ENCODE measurements at places on chromosomes 11 and 22.

DNA sequence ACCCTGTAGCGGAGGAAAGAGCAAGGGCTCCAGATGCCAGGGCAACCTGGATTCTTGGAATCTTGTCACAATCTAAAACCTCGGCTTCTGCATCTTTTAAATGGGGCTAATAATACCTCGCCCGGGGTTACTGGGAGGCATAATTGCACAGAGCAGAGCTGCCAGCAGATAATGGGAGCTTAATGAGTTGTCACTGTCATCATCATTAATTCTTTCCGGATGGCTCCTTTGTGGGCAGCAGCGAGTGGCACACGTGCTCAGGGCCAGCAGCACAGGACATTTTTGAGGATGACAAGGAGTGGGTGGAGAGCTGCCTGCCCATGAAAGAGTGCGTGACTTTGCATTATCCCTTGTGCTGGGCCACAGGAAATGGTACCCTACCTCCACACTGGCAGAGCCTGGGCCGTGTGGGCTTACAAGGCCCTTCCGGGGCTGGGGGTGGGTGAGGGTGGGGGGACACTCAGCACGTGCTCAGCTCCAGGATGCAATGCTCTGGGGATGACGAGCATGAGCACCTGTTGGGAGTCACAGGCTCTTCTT, 5.7 kb downstream of the PDGFB start:
- peak; percentile 58 for DNase-seq

GRCh38 chr11:32290783-32291182, 144.6 kb downstream of the WT1 start:
- DNase-seq = no peak

GRCh38 chr11:112357488-112357887, 96.8 kb upstream of the PLET1 start:
- no peak for DNase-seq

- peak; percentile 4 for DNase-seq
These were observed 39.7 kb downstream of the ACAT1 start for GRCh38 chr11:108160970-108161566.

DNA sequence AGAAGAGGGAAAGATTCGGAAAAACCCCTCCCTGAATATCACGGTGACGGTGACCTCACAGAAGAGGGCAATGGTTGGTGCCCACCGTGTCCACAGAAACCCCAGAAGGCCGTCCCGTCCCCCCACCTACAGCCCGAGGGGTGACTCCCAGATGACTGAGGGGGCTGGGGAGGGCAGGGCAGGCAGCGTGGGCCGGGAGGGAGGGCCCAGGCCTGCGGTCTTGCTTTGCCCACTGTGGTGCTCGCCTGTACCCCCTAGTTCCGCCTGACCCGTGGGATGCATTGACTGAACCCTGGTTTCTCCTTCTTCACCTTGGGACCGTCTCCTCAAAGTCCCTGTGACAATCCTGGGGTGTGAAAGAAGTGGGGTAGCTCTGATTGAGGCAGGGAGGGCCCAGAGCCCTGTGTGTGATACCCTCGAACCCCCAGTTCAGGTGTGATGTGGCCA, 526.7 kb downstream of the BRD1 start:
- no peak for DNase-seq

DNA sequence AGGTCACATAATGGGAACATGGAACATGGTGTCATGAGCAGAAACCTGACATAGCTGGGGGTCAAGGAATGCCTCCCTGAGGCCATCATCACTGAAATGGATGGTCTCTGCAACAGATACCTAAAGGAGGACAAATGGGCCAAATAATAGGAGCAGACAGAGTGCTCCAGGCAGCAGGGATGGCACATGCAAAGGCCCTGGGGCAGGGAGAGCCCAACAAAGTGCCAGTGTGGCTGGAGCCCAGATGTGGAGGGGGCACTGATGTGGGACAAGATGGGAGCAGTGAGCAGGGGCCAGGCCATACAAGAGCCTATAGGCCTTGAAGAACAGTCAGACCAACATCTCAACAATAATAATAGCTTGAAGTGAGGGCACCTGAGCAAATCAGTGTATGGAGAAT, 497.8 kb downstream of the MN1 start:
- DNase-seq = no peak

DNA sequence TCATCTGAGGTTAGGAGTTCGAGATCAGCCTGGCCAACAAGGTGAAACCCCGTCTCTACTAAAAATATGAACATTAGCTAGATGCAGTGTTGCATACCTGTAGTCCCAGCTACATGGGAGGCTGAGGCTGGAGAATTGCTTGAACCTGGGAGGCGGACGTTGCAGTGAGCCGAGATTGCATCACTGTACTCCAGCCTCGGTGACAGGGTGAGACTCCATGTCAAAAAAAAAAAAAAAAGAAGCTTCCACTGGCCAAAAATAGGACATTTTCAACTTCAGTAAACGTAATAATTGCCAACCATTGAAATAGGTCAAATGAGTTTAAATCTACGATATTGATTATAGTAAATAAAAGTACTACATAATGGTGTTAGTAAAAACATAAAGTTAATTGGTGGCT, 6.8 kb downstream of the BAIAP2L2 start:
- DNase-seq = no peak

GRCh38 chr11:125463590-125464269, 32.3 kb downstream of the FEZ1 start:
- no peak for DNase-seq

GRCh38 chr22:20279662-20280134, 11.6 kb upstream of the RTN4R start:
- no peak for DNase-seq

- DNase-seq = no peak
These were observed 41.1 kb upstream of the TPBGL start for GRCh38 chr11:75199412-75199955.

DNA sequence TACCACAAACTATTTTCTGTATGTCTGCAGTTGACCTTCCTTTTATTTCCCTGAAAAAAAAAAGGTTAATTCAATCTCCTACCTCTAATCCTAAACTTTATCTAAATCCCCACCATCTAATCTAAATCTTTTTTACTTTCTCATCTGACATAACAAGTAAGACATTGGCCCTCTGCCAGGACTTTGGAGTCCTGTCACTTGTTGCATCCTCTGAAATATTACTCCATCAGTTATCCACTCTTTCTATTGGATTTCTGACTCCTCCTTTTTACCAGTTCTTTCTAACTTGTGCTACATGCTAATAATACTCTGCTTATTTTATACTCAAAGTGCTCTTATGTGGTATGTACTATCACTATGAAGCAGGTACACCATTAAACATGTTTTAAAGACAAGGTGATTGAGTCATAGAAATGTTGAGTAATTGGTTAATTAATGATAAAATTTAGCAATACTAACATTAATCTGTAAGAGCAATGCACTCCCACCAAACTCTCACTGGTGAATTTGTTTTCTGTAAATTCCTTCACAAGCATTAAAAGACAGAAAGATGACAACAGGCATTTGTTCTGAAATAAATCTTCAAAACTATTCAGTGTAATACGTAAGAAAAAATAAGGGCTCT, 914.2 kb upstream of the RAG2 start:
- DNase-seq = no peak

DNA sequence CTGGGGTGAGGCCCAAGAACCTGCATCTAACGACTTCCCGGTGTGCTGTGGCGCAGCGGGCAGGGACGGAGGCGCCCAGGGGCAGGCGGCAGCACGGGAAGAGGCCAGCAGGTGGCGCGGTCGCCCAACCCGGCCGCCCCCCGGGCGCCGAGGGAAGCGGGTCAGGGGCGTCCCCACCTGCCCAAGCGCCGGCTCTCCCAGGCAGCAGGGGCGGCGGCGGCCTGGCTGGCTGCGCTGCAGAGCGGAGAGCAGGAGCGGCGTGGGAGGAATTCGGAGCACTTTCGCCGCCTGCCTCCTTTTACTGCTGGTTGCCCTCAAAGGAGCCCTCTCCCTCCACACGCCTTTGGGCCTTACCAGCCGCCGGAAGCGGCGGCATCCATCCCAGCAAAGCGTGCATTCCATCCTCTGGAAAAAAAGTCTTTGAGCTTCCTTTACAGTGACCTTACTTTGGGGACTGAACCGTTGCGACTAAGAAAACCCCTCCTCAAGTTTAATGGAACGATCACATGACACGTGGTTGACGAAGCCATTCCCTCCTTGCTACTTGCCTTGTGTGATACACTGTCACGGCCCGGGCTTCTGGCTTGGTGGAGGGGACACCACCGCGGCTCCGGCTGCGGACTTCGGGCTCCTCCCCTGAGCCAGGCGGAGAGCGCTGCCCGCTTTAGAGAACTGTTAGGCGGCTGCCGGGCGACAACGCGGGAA, 106.8 kb upstream of the CLMP start:
- DNase-seq = peak; percentile 67

DNA sequence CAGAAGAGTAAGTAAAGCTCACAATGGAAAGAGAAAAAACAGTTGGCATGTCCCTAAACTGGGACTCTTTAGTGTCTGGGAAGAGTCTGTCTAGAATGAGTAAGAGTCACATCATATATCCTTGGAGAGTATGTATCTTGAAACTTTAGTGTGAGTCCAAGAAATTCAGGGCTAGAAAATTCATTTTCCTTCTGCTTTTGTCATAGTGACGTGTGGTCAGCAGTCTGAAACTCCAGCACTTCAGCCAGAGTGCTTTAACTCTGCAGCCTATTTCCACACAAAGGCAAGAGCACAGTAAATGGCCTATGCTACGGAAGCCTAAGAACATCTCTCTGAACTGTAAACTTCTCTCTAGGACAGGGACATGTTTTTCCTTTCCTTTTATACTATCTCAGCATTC, 174.1 kb downstream of the FAM181B start:
- DNase-seq = no peak

DNA sequence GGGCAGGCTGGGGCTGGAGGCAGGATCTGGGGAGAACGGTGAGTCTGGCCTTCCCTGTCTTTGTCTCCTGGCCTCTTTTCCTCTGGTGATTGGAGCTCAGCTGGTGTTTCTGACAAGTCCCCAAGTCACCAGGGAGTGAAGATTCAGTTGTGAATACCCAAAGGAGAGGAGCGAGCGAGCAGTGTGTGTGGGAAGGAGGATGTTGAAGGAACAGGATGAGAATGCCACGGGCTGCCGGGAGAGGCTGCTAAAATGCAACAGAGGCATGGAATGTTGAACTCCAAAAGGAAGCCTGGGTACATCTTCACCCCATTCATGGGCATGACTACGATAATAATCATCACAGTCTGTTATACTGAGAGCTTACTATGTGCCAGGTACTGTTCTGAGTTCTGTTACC, 163.3 kb downstream of the CEP164 start:
- no peak for DNase-seq

DNA sequence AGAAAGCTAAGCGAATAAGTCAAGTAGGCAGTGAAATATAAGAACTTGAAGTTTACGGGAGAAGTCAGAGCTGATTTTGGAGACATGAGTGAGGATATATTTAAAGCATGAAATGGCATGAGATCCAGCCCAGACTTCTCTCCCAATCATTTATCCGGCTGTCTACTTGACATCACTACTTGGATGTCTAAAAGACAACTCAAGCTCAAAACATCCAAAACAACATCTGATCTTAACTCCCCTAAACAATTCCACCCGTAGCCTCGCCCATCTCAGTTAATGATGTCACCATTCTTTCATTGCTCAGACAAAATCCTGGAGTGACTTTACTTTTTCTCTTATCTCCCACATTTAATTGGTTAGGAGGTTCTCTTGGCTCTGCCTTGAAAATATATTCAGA, 44.5 kb downstream of the WEE1 start:
- DNase-seq = no peak

DNA sequence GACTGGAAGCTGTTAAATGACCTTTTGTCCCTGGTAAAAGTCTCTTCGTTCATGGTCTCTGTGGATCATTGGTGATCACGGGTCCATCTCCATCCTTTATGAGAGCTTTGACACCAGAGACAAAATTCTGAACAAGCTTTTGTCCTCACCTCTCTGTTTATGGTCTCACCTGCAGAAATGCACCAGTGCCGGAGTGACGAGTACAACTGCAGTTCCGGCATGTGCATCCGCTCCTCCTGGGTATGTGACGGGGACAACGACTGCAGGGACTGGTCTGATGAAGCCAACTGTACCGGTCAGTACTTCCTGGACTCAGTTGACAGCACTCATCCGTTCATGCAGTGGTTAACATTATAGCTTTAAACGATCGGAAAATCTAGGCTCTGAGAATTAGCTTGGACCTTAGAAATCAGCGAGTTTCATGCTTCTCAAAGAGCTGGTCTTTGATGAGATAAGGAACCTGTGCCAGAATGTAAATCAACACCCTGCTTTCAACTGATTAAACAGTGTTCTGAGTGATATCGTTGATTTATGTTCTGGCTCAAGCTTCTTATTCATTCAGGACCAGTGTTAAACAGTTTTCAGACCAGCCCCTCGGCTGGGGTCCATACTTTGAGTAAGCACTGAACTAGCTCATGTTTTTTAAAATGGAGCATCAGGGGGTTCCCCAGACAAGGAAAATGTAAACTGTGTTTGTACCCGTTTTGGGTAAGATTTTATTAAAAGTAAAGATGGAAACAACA, 124.5 kb upstream of the SORL1-AS1 start:
- peak; percentile 79 for DNase-seq

DNA sequence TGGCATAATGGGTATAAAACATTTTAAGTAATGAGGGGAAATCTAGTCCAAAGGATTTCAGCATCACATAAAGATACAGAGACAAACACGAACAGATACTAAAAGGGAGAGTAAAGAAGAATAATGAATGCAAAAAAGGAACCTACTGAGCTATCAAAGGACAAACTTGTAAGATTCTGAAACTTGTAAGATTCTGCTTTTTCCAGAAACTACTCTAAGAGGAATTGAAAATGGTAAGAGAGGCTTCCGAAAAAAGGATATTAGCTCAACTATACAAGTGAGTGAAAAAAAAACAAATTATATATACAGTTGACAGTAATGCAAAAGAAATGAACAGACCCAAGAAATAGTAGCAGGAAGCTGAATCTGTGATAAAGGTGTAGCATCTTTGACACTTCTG, 37.7 kb downstream of the POLD3 start:
- DNase-seq = no peak

- DNase-seq = peak; percentile 48
These were observed 15.3 kb upstream of the OR10V1 start for GRCh38 chr11:59728913-59729312.

DNA sequence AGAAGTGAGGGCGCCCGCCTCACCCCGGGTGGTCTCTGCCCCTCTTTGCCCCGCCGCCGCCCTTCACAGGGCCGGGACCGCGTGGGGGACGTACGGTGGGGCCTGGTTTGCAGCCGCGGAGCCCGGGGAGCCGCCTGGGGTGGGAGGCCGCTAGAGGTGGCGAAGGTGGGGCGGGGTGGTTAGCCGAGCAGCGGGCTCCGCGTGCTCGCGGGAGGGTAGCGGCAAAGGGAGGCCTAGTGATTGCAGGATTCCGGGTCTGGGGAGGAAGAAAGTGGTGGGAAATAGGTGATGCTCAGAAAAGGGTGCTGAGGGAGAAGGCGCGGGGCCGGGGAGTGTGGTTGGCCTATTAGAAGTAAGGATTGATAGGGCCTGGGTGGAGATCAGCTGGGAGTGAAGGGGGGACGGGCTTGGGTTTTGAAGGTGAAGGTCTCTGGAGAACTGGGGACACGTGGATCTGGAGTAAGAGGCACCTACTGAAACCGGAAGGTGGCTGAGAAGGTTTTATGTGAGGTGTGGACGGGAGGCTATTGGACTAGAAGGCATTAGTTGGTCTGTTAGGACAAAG, 571 bp downstream of the FAR1 start:
- DNase-seq = peak; percentile 77

GRCh38 chr11:117713538-117713991, 83.5 kb downstream of the DSCAML1 start:
- DNase-seq = no peak
